CD4-positive, alpha-beta T cell treated with Interleukin-6 for 4 hours (primary cell): ENCODE measurements at places on chromosomes 1 and 21.

DNA sequence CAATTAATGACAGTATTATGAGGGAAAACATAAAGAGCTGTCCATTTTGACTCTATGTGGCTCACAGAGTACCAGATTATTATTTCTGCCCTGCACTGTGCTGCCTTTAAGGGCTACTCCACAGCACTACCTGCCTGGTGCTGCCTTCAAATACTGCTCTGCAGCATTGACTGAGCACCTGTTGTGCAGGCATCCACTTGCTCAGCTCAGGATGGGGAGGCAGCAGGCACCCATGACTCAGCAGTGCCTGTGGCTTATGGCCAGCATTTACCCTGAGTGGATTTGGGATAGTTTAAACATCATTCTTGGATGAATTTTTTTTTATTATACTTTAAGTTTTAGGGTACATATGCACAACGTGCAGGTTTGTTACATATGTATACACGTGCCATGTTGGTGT, 953 bp upstream of the KPRP start:
- no peak for DNase-seq

GRCh38 chr1:98653123-98653522, 8.4 kb upstream of the SNX7 start:
- DNase-seq: no peak

DNA sequence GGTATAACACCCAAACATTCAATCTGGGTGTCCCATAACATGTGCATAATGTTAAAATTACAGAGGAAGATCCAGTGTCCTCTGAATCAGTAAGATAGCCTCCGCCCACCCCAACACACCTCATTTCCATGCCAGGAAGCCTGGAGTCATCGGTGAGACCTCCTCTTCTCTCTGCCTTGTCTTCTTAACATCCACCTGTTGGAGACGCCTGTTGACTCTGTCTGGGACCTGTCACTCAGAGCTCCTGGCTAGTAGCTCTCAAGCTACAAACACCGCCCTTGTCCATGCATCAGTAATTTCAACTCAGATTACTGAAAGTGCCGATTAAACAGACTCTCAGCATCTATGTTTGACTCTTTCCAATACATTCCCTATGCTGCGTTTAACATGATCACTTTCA, 27.4 kb downstream of the KCNJ15 start:
- no peak for DNase-seq

- DNase-seq: peak; percentile 52
Observed at GRCh38 chr1:34924759-34925555, 4.5 kb downstream of the DLGAP3 start.

- no peak for DNase-seq
Observed at GRCh38 chr21:27058673-27059605, 92.1 kb upstream of the ADAMTS5 start.
